T follicular helper cell (primary cell): ENCODE measurements at places on chromosomes 5 and 9.

GRCh38 chr5:128636361-128636760, 98.3 kb upstream of the FBN2 start:
- DNase-seq = no peak

GRCh38 chr5:34564710-34565235, 91.4 kb upstream of the RAI14 start:
- no peak for DNase-seq

- DNase-seq = no peak
Measured at GRCh38 chr9:136086213-136086881, 8.7 kb downstream of the NACC2 start.

- DNase-seq = no peak
Measured at GRCh38 chr5:113660706-113661250, 147.3 kb downstream of the YTHDC2 start.
